Lower leg skin (tissue), 4 donors: ENCODE measurements at places on chromosomes 12 and 14.

DNA sequence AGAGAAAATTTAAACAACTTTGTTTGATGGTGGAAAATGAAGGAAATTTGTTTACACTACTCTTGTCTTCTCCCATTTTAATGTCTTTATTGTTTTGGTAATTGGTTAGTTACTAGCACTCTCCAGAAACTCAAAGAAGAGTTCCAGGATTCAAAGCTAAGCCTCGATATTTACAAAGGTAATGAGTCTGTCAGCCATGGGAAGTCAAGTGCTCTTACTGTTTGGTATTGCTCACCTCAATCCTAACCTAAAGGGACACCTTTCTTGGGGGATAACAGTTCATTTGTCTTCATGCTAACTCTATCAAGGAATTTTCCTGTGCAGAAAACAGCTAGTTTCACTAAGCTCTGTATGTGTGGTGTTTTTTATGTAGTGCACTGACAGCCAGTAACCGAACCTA is 222.9 kb upstream of the LMO3 start:
- no peak for DNase-seq

DNA sequence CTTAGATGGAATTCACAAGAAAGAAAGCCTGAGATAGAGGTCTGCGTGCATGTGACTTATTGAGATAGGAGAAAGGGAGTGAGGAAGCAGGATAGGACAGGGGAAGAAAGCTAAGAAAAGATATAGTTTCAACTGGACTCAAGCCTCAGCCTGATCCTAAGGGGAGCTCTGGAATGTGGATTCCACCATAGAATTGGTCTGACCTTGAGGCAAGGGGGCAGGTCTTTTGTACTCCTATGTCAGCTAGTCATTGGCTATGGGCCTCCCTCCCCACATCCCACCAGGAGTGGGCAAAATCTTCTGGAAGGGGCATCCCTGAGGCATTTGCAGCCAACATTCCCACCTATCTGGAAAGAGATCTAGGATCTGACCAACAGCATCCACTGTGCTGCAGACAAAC is 88.5 kb upstream of the HSPB8 start:
- no peak for DNase-seq

DNA sequence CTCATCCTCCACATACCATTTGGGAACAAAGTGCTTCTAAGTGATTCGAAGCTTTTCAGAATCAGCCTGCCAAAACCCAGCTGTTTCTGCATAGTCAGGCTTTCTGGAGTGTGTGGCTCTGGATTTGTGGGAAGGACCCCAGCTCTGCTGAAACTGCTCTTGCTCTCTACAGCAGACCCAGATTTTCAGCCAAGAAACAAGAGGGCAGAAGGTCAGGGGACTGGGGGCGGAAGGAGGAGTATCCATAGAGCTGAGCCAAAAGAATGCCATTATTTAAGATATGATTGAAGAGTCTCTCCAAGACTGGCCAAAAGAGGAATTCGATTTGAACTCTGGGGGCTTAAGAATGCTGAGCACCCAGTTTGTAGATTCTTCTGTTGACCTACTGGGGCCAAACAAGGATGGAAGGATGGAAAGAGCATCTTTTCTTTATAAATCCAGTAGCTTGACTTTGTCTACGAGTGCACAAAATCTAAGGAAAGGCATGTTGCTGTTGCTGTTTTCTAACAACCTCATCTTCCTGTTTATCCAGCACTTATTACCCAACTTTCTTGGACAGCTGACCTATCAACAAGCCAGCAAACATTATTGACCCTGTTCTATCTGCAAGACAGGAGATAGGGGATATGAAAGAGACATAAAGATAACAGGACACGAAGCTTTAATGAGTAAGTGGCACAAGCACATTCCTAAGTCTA is 29.2 kb downstream of the FBLN5 start:
- DNase-seq: no peak

DNA sequence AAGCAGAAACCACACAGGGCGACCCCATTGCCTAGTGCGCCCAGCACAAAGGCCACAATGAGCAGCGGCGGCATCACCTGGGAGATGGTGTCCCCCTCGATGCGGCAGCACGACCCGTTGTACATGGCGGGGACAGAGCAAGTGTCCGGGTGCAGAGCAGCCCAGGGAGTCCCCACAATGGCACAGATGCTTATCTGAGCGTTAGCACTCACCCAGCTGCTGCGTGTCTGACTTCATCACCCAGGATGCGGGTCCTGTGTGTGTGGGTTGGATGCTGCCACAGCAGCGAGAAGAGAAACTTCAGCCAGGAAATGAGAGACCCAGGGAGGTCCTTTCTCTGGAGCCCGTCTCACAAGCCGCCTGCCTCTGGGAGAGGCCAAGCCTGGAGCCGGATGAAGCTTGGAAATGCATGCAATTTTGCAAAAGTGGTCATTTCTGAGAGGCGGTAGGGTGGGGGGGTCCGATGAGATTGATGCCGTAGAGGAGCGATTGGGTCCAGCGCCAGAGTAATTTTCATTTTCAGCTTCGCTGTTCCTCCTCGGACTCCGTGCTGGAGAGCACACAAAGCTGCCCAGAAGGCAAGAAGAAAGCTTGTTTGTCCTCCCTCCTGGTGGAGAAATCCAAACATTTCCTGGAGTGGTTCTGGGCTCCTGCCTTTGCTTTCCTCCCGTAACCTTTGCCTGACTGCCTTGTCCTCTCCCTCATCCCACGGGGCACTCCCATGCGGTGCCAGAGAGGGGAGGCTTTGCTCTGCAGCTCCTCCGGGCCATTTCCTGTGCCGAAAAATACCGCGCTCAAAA is at the start of gene HCAR1:
HCAR1 (minus strand) TSS at position 630 of the 800 bp plus-strand sequence; CDS start at position 125, 505 bp downstream.
- no peak for DNase-seq

DNA sequence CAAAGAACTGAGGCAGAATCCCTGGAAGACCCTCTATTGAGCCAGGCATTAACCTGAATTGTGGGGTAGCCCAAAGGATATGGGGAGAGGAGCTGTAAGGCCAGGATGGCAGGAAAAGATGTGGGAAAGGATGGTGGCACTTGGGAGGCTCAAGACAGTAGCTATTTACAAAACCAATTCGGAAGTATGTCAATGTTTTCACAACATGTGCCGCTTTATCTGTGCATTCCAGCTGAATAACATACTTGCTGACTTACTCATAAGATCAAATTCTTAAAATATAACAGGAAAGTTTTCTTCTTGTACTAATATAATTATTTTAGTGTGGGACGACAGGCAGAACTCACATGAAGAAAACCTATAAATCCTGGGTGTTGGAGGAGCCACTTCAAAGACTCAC is 10.6 kb downstream of the BBS10 start:
- DNase-seq: no peak

- DNase-seq: no peak
These were observed 17.0 kb downstream of the NID2 start for GRCh38 chr14:52051871-52052270.
